ENCODE measurements at places on chromosomes 6 and 20.

GRCh38 chr20:17172836-17173516, 53.9 kb upstream of the PCSK2 start:
- no peak for DNase-seq

DNA sequence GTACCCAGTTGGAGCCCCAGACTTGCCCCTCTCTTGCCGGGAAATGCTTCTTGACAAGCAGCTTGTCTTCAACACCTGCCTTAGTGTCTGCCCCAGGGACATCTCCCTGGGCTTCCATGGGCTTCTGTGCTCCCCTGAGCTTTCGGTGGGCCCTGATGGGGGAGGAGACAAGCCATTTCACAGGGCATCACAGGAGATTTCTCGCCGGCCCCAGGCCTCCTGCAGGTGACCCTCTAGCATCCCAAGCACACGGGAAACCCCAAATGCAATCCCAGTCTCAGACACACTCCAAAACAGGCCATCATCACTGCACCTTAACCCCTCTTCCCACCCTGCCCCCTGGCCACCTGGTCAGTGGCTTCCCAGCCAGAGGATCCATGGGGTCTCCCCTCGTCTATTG, 74.5 kb downstream of the JPH2 start:
- DNase-seq, result no peak

DNA sequence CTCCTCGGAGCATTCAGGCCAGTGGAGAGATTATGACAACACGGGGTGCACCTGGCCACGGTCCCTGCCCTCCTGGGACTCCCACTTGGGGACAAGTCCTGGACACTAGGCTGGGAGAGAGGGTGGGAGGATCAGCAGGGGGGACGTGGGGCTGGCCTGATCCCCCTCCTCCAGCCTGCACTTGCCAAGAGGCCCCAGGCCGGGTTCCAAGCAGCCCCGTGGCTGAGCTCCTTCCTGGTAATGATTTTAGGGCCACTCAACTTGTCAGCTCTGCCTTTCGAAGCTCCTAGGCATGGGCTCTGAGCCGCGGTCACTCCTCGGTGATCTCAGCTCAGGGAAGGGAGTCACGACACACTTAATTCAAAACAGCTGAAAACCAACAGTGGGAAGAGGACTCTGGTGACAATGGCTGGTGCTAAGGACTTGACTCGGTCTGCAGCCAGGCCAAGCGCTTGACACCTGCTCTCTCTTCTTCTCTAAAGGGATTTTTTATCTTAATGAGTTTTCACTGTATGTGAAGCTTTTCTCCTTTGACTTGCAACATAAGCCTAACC, 161.7 kb downstream of the BMP7 start:
- no peak for DNase-seq

GRCh38 chr6:50520326-50521266, 192.7 kb upstream of the TFAP2D start:
- DNase-seq, result no peak

DNA sequence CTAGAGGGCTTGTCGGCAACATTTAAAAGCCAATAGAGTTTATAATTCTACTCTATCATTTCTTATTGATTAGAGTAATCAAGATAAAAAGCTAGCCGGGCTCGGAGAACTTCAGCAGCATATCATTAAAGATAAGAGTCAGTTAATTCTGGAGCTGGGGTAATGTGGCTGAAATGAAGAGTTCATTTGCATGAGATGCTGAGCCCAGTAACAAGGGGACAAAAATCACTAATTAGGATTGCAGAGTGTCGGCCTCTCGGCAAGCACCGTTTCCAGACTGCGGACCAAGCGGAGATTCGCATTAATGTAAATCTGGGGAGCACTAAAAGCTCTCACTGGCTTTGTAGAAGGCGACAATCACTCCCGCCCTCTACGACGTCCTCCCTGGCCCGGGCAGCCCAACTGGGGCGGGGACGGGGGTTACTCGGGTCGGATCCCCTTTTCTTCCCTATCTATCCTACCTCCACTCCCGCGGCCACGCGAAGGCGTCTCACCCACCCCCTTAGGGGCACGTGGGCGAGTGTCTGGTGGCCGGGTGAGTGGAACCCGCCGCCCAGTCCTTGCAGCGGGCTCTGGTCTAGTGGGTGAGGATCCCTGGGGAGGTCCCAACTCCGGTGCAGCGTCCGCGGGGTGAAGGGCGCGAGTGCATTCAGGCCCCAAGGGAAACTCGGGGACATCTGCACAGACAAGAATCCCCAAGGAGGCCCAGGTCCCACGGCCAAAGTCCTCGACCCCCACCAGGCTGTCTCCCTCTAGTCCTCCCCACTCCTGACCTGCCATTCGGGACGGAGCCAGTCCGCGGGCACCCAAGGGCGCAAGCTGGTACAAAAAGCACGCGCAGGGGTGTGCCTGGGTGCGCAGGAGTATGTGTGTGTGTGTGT, 42.2 kb upstream of the OSTM1 start:
- DNase-seq, result no peak
